ENCODE measurements at places on chromosomes 3 and 15.

DNA sequence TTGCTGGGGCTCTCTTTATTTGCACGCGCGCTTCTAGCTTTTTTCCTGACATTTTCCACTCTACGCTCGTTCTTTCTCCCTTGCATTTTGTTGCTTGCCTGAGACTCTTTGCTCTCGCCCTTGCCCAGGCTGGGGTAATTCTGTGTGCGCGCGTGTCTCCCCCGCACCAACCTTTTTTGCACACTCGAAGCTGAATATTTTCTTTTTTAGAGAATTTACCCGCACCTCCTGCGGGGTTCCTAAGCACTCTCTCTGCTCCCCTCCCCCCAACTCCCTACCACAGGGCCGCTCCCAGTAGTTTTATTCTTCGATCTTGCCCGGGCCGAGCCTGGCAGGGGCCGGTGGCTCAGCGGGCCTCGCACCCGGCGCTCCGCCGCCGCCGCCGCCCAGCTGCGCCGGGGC is 732 bp downstream of the FAM43A start:
- no peak for DNase-seq

DNA sequence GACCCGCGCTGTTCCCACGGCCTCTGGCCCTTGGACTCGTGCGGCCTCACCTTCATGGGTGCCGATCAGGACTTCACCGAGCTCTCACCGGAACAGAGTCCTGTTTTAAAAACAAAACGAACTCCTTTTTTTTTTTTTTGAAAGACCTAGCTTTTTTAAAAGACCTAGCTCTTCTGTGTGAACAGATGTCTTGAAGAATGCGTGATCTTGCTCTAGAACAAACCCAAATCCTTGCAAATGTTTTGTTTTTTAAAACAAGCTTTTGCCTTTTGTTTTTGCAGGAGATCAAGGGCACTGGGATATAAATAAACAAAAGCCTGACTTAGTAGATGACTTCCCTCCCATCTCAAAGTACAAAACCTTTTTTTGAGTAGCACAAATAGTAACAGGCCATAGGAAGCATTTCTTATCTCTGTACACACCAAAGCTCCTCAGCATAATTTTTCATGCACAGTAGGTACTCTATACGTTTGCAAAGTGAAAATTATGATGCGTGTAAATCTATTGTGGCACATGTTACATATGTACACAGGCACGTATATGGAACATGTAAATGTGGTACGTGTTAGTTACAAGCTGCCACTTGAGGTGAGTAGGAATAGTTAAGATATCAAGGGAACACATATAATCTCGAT is 1.1 kb upstream of the MSL2 start:
- DNase-seq: no peak

DNA sequence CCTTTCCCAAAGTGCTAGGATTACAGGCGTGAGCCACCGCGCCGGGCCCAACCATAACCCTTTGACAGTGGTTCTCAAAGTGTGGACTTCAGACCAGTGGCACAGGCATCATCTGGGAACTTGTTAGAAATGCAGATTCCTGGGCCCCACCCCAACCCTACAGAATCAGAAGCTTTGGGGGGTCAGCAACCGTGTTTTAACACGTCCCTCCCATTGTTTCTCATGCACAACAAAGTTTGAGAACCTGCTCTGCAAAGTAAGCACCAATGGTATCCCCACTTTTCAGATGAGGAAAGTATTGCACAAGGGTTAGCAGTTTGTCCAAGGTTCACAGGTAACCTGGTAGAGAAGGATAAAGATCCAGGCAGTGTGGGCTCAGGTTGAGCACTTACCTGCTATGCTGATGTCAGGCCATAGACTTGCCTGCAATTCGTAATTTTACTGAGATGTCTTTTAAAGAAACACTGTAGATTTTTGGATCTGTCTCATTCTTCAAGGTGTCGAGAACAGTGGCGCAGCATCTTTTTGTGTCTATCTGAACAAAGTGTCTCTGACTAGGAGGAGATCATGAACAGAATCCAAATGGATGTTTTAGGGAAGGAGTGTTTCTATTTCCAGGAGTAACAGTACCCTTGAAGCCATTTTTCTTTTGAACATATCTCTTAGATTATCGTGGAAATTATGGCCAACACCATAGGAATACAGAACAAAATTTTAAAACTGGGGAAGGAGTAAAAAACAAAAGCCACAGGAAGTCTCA is 2.5 kb downstream of the GXYLT2 start:
- DNase-seq: no peak

- no peak for DNase-seq
These were observed 25.3 kb upstream of the COPB2 start for GRCh38 chr3:139414608-139415224.

- DNase-seq: no peak
These were observed 154.8 kb downstream of the SLC9A9 start for GRCh38 chr3:143693506-143693905.

GRCh38 chr3:194930377-194931204 is 244.9 kb downstream of the FAM43A start:
- peak; percentile 68 for DNase-seq

GRCh38 chr3:132456571-132456970 is 39.3 kb downstream of the DNAJC13 start:
- DNase-seq: peak; percentile 49

DNA sequence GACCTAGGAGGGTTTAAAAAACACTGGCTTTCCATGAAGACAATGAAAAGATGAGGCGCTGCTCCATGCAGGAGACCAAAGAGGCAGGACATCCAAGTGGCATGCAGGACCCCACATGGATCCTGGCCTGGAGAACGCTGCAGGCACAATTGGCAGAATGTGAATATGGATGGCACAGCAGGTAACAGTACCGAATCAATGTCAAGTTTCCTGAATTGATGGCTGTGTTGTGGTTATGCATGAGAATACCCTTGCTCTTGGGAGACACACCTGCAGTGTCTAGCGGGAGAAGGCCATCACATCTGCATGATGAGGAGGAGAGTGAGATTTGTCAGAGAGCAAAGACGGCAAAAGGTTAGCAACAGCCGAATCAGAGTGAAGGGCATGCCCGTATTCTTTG is 74.3 kb upstream of the SEC13 start:
- no peak for DNase-seq

GRCh38 chr3:69568458-69568857 is 170.8 kb upstream of the MITF start:
- DNase-seq: no peak

DNA sequence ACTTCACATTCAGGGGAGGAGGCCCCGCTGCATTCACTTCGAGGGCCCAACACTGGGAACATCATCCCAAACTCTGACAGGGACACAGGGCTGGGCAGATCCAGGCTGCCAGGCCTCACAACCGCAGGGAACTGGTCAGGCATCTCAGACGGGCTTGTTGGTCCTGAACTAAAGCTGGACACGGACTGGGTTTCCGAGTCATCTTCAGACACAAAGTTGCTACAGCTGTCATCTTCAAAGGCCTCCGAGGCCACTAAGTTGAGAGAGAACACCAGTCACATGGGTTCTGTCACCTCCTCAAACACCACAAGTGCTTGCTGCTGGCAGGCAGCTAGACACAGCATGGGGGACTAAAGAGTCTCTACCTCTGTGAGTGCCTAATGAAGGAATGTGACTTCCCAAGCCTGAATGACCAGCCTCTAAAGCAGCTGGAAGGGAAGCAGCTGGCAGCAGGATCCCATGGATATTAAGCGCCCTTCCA is 50.9 kb downstream of the CAPN7 start:
- no peak for DNase-seq
